ENCODE measurements at places on chromosomes 3 and 15. TPM values are rescaled to one million over a fixed set of nuclear protein-coding genes. Genes with fewer than 3 reads are reported as not detected.

CHRM5 gene
- total RNA-seq: not detected

HDGFL3 gene
- total RNA-seq: 26.6 TPM

DNA sequence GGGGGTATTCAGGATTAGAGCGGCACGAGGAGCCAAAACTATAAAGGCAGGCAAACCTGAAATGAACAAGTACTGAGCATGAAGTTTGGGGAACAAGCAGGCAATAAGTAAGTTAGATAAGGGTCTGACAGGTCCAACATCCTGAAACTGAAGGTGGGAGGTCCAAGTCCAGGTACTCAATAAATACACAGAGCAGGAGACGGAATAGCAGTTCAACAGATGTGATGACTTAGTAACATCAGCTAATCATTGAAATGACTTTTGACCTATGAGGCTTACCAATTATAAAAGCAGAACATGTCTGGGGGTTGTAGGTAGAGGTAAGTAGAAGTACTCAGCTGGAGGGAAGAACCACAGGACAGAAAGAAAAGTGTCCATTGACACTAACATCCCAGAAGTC is 132.8 kb upstream of the PDZRN3 start:
- H3K4me1 ChIP-seq: no peaks in the 10 kb centered on the region
- no peaks in the 10 kb centered on the region for H3K36me3 ChIP-seq
- H3K27me3 ChIP-seq: no peaks in the 10 kb centered on the region
- DNase-seq: no peak
- H3K4me3 ChIP-seq: no peak overlapping the region
- no peak overlapping the region for H3K27ac ChIP-seq

WWTR1 gene
- total RNA-seq: 0.79 TPM

GRCh38 chr3:102972350-102972749 is 537.5 kb downstream of the ZPLD1 start:
- no peaks in the 10 kb centered on the region for H3K36me3 ChIP-seq
- H3K4me3 ChIP-seq: no peak overlapping the region
- no peak overlapping the region for H3K27ac ChIP-seq
- no peak for DNase-seq
- no peaks in the 10 kb centered on the region for H3K27me3 ChIP-seq

- peaks cover 23% of the 10 kb centered on the region for H3K27me3 ChIP-seq
- H3K27ac ChIP-seq: peak overlapping the region; percentile 79
- H3K4me1 ChIP-seq: peaks cover 29% of the 10 kb centered on the region
- no peaks in the 10 kb centered on the region for H3K36me3 ChIP-seq
Observed at GRCh38 chr15:69468241-69469121, 15.9 kb downstream of the RPLP1 start.

DCLK3 gene
- total RNA-seq: not detected

MFAP1 gene
- total RNA-seq: 33.6 TPM

TTC23 gene
- 0.82 TPM for total RNA-seq

- peaks cover 4% of the 10 kb centered on the region for H3K4me1 ChIP-seq
- H3K4me3 ChIP-seq: no peak overlapping the region
- H3K27me3 ChIP-seq: no peaks in the 10 kb centered on the region
- no peak overlapping the region for H3K27ac ChIP-seq
- DNase-seq: no peak
Observed at GRCh38 chr3:172072543-172072942, 33.2 kb downstream of the FNDC3B start.

GRCh38 chr3:37670961-37671483 is 190.7 kb upstream of the CTDSPL start:
- no peak overlapping the region for H3K4me3 ChIP-seq
- H3K27me3 ChIP-seq: peaks cover 19% of the 10 kb centered on the region
- DNase-seq: no peak
- H3K27ac ChIP-seq: no peak overlapping the region
- no peaks in the 10 kb centered on the region for H3K36me3 ChIP-seq

IGSF10 gene
- total RNA-seq: not detected

FGD5 gene
- total RNA-seq: not detected

TIGIT gene
- 35.5 TPM for total RNA-seq

FLNB gene
- 14.6 TPM for total RNA-seq

GRCh38 chr3:195762611-195763010 is 41.8 kb downstream of the MUC20 start:
- peaks cover 29% of the 10 kb centered on the region for H3K27me3 ChIP-seq
- no peak overlapping the region for H3K27ac ChIP-seq
- no peak overlapping the region for H3K4me3 ChIP-seq
- no peaks in the 10 kb centered on the region for H3K4me1 ChIP-seq
- H3K36me3 ChIP-seq: no peaks in the 10 kb centered on the region

- no peaks in the 10 kb centered on the region for H3K4me1 ChIP-seq
- H3K27ac ChIP-seq: no peak overlapping the region
- H3K36me3 ChIP-seq: no peaks in the 10 kb centered on the region
- H3K27me3 ChIP-seq: no peaks in the 10 kb centered on the region
Observed at GRCh38 chr3:75332794-75333193, 331.3 kb upstream of the FRG2C start.

DNA sequence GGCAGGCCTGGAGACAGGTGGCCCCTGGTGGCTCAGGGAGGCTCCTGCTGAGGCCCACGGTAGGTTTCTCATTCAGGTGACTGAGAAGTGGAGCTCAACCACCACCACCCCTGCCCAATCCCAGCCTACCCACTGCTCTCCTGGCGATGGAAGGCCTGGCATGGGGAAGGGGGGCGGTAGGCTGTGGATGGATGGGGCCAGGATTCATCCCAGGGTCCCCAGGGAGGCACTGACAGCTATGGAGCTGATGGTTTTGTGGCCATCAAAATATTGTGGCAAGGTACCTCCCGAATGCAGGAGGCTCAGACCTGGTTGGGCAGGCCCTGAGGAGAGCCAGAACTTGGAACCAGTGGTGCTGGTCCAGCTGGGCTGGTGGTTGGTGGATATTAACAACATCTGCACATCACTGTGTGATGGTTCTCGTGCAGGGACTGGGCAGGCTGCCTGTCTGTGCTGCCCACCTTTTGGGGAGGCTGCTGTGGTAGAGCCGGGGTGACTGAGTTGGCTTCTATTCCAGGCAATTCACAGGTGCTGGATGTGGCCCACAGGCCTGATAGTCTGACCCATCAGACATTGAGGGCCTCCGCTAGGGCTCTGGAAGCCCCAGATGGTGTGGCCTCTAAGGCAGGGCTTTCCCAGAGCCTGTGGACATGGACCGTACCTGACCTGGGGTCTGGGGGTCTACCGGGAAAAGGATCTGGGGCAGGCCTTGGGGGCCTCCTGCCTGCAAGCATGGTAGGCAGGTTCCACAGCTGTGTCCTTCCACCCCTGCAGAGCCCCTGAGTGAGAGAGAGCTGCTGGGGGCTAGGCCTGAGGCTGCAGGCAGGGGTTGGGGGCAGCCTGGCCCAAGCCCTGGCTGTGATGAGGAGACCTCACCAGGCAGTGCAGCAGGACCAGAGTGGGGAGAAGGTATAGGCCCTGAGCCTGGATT is 3.4 kb downstream of the ZBTB47 start:
- no peak overlapping the region for H3K27ac ChIP-seq
- peaks cover 1% of the 10 kb centered on the region for H3K36me3 ChIP-seq
- peaks cover 17% of the 10 kb centered on the region for H3K4me1 ChIP-seq
- H3K27me3 ChIP-seq: peaks cover 4% of the 10 kb centered on the region
- DNase-seq: peak; percentile 31

DNA sequence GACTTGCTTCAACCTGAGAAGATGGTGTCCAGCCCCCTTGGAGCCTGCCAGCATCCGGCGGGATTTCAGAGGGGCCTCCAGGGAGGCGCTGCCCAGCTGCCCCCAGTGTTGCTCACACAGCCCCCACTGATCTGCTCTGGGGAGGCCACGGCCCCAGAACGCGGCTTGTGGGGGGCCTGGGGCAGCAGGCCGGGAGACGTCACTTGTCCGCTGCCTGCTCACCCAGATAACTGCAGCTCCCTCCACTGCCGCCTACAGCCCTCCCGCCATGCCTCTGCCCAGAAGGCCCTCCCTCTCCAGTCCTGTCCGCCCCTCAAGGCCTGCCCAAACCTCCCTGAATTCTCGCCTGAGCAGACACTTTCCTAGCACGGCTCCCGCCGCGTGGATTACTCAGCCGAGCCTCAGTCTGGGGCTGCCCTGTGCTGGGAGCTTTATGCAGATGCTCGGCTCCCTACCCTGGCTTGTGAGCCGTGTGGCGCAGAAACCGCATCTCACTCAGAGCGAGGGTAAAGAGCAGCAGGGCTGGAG is 17.2 kb upstream of the ADIPOQ start:
- DNase-seq: peak; percentile 53
- H3K27me3 ChIP-seq: peaks cover 29% of the 10 kb centered on the region
- H3K4me1 ChIP-seq: peaks cover 26% of the 10 kb centered on the region
- no peak overlapping the region for H3K27ac ChIP-seq
- H3K36me3 ChIP-seq: no peaks in the 10 kb centered on the region

TMC3 gene
- not detected for total RNA-seq

GRCh38 chr15:26126070-26126469 is 262.9 kb upstream of the ATP10A start:
- DNase-seq: no peak
- no peaks in the 10 kb centered on the region for H3K36me3 ChIP-seq
- no peaks in the 10 kb centered on the region for H3K4me1 ChIP-seq
- H3K27ac ChIP-seq: no peak overlapping the region
- H3K27me3 ChIP-seq: peaks cover 8% of the 10 kb centered on the region

DNA sequence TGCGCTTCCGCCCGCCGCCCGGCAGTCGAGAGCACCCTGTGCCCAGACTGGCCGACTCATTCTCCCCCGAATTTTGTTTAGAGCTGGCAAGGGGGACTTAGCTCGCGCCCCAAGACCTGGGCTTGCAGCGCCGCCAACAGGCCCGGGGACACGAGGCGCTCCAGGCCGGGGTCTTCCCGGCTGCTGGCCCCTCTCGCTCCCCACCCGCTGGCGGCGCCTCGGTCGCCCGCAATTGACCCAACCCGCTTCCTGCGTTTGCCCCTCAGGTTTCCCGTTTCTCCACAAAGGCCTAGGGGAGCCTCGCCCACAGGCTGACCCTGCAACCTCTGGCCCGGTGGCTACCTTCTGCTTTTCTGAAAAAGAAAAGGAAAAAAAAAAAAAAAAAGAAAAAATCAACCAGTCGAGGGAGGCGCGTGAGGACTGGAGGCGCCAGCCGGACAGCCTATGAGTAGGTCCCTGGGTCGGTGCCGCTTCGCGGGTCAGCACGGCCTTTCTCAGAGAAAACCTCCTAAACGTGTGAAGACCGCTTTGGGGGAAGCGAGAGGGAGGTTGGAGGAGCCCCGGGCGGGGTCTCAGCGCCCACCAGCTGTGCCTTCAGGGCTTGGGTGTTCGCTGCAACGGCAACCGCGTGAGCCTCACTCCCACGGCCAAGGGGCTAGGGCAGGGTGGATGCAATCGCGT is 7.2 kb downstream of the FOXL2 start:
- no peak overlapping the region for H3K27ac ChIP-seq
- peak; percentile 37 for DNase-seq
- peaks cover 99% of the 10 kb centered on the region for H3K27me3 ChIP-seq
- H3K4me3 ChIP-seq: no peak overlapping the region

RARRES1 gene
- not detected for total RNA-seq

- H3K27ac ChIP-seq: no peak overlapping the region
- H3K27me3 ChIP-seq: no peaks in the 10 kb centered on the region
- no peak overlapping the region for H3K4me3 ChIP-seq
- no peak for DNase-seq
Observed at GRCh38 chr15:22961762-22962161, 18.4 kb downstream of the CYFIP1 start.

DNA sequence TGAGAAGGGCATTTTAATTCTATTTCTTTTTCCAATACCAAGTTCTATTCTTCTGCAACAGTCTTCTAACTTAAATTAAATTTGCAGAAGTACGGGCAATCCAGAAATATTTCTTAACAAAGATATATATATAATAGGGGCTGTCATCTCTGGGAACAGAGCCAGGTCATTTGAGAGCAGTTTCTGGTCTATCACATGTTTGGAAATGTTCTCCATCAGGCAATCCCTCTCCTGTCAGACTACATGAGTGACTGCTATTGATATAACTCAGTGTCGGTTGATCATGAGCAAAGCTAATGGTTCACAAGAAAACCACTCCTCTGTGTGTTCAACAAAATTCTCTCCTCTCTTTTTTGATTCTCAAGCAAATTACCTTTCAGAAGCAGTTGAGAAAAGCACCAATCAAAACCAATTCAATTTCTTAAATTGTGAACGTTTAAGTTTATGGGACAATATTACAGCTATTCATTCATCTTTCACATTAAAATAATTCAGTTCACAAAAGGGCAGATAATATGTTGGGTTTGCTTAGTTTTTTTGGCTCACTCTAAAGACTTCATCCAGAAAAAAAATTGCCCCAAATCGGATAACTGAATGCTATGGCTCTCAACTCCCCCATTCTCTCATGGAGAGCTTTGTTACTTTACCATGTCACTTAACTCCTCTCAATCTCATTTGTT is 152.9 kb upstream of the TGFBR2 start:
- no peak overlapping the region for H3K27ac ChIP-seq
- peaks cover 6% of the 10 kb centered on the region for H3K4me1 ChIP-seq
- no peak for DNase-seq

DNA sequence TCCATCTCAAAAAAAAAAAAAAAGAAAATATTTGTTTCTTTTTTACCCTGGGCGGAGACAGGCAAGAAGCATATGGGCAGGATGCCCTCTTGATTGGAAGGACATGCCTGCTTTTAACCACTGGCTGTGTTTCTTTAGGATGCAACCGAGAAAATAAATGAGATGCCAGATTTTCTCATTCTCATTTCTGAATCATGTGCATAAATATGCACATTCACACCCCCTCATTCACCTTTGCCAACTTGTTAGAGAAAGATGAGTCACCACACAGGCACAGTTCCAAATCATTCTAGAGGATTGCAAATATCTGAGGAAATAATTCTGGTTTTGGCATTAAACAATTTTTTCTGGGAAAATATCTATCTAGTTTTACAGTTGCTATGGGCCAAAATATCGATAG is 3.3 kb downstream of the LIPH start:
- no peaks in the 10 kb centered on the region for H3K4me1 ChIP-seq
- DNase-seq: no peak
- no peaks in the 10 kb centered on the region for H3K36me3 ChIP-seq

- no peaks in the 10 kb centered on the region for H3K36me3 ChIP-seq
- no peak overlapping the region for H3K4me3 ChIP-seq
- H3K4me1 ChIP-seq: peaks cover 5% of the 10 kb centered on the region
Observed at GRCh38 chr3:153330901-153331300, 168.9 kb downstream of the RAP2B start.

ANKRD63 gene
- total RNA-seq: not detected

C3orf80 gene
- not detected for total RNA-seq

GRCh38 chr15:93467337-93467736 is 378.3 kb upstream of the RGMA start:
- H3K27ac ChIP-seq: no peak overlapping the region
- no peaks in the 10 kb centered on the region for H3K4me1 ChIP-seq
- no peak overlapping the region for H3K4me3 ChIP-seq
- H3K27me3 ChIP-seq: peaks cover 6% of the 10 kb centered on the region
- DNase-seq: no peak
